Stimulated activated CD8-positive, alpha-beta memory T cell treated with anti-CD3 and anti-CD28 coated beads, Interleukin-4, amount 100 ng/mL, for 24 hours (primary cell): ENCODE measurements at places on chromosomes 12 and 14.

DNA sequence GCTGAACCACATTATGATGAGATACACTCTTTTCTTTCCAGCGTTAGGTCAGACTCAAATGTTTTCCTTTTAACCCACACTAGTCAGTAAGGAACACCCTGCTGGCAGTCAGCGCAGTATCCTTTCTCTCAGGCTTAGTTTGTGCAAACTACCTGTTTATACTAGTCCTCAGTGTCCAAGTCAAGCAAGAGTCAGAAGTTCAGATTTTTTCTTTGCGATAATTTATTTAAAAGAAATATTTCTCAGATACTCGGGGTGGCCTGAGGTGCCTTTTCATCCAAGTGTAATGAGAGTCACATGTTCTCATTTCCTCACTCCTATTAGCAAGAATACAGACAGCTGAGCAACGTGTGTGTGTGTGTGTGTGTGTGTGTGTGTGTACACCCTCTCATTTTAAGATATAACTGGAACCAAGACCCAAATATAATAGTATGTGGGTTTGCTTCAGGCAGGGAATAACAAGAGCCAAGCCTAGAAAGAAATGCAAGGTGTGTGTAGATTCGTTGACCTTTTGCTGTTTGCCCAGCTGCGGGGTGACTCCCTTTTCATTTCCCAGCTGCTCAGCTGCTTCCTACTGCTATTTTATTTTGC, 182.7 kb downstream of the KICS2 start:
- DNase-seq, result no peak

- no peak for DNase-seq
Observed at GRCh38 chr12:6684609-6685008, 4.6 kb downstream of the ZNF384 start.

DNA sequence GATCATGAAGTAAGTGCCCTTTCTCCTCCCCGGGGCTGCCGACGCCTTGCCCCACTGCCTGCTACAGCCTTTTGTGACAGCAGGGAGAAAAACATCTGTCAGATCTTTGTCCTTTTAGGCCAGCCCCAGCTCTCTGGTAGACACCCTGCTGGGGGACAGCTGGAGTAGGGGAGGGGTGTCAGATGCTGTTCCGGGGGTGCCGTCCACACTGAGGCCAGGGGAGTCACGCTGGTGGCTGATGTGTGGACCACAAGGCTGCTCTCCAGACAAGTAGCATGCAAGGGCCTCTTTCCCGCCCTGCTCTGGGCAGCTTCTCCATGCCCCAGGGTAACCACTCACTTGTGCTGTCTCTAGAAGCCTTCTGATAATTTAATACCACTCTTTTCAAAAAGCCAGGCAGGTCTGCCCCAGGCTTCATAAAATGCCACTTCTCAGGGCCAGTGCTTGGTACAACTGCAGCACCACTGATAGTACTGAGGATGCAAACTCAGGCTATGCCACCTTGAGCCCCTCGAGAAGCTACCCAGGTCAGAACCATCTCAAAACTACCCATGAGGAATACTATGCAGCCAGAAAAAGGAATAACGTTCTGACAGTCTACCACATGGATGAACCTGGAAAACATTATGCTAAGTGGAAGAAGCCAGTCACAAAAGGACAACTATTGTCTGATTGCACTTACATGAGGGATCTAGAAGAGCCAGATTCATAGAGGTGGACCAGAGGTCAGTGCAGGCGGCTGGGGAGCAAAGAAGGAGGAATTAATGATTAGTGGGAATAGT, 66.0 kb upstream of the RIN3 start:
- DNase-seq, result no peak

DNA sequence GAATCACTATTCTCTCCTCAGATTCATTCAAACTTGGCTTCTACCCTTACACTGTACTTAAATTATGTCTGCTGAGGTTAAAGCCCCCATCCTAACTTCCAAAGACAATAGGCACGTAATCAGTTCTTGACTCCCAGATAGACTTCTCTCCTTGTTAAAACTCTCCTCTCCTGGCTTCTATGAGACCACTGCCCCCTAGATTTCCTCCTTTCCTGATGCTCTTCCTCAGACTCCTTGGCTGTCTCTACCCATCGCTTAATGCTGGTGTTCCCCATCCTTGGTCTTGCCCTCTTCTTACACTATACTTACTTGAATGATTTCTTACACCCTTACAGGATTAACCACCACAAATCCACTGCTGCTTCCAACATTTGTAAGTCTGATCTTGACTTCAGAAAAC, 32.8 kb downstream of the TC2N start:
- no peak for DNase-seq
